Heart left ventricle (tissue), 16 donors: ENCODE measurements at places on chromosomes 4 and X. TPM values are rescaled to one million over a fixed set of nuclear protein-coding genes. Genes with fewer than 3 reads are reported as not detected.

Gene ITGB1BP2
- 80.3 TPM for total RNA-seq

Gene METTL14
- 20.9 TPM for total RNA-seq

Gene SPON2
- 8.8 TPM for total RNA-seq

Gene TLR6
- 9.8 TPM for total RNA-seq

Gene IGSF1
- 3.3 TPM for total RNA-seq

DNA sequence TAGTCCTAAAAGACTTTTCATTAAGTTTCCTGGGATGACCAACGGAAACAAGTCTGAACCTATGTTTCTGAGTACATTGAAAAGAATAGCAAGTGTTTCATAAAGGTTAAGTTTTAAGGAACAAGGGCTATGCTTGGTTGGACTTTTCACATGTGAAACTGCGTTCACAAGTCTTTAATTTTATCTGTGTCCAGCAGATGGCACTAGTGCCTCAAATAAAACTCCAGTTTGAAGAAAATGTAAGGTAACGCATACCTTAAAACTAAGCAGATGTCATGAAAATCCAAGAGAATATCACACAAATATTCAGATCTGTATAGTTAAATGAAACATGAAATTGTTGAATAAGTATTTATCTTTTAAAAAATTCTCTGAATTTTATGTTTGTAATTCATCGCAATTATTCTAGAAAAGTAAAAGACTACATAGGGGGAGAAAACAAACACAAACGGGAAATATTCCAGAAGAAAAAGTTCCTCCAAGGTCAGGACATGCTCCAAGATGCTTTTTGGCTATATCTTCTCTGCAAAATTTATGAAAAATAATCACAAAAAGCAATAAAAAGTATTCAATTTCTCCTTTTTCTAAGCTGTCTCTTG, 89.6 kb upstream of the MAD2L1 start:
- no peak for DNase-seq

GRCh38 chrX:10828640-10829039, 208.3 kb upstream of the MID1 start:
- DNase-seq, result no peak

DNA sequence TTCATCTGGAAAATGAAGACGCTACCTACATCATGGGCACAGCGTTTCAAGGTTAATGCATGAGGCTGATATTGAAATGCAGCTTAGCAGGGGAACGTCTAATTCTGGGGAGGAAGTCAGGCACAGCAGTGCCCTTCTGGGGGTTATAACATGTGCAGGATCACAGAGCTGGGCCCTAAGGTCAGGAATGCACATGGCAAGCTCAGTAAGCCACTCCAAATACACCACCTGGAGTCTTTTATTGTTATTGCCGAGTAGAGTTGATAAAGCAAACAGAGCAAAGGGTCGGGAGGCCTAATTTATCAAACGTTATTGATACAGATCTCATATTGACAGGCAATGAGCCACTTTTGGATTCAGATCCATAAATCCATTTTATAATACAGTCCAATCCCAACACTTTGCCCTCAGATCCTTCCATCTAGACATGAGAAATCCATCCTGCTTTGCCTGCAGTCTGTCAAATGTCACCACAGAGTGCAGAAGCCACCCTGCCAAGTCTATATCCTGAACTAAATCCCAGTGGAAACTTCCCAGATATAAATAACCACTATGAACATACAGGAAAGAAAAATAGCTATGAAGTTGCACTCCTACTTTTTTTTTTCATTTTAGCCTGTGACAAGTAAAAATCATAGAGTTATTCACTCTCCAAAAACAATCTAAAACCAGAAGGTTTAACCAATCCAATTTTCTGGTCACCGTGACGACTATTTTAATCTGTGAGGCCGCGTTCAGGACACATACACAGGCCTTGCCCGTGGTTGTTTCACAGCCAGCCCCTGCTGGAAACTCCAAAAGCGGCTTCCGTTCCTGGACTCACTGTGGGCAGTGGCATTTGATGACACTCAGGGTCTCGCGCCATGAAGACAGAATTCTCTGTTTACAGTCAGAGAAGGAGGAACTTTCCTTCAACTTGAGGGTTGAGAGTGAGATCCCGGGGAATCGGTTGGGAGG, 335.4 kb downstream of the DHX15 start:
- peak; percentile 36 for DNase-seq

GRCh38 chr4:141802333-141802732, 165.9 kb downstream of the IL15 start:
- DNase-seq, result no peak

- DNase-seq, result no peak
These were observed 82.4 kb downstream of the DCUN1D4 start for GRCh38 chr4:51925307-51925706.

GRCh38 chr4:6172093-6172926, 28.0 kb downstream of the JAKMIP1 start:
- DNase-seq, result no peak

DNA sequence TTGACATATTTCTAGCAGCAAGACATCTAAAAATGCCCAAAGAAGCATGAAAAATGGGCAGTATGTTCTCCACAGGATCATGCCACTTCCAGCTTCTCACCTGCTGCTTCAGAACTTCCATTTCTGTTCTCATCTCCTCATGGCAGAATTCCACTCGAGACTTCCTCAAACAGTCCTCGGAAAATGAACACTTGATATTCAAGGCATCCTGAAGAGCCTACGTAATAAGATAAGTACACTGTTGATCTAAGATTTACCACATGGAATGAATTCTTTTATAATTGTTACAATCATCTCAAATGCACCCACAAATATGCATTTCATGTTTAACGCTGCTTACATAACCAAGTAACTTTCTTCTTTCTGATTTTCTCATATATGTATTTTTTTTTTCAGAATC, 14.1 kb downstream of the TNIP3 start:
- no peak for DNase-seq

DNA sequence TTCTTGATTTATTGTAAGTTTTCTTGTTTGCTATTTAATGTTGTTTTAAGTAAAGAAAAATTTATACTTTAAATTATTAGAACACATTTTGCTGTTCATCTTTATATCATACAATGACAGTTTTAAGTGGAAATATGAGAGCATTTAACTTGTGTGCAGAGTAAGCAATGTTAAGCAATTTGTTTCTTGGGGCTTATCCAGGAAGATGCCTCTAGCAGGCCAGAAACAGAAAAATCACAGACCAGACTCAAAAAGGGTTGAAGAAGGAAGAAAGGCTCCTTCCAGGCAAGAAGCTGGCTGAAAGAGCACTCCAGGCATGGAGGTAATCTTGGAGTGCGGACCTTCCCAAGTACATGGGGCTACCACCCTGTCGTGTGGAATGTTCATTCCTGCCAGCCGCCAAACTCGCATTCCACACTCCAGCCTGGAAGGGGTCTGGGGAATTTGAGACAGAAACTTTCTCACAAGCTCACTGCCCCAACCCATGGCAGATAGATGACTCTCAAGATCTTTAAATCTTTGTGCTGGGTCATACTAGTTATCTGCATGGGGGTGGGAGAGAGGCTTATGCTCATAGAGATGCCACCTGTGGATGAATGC, 1521.3 kb upstream of the AGA start:
- no peak for DNase-seq

GRCh38 chr4:78592088-78592783, 40.7 kb downstream of the ANXA3 start:
- no peak for DNase-seq

DNA sequence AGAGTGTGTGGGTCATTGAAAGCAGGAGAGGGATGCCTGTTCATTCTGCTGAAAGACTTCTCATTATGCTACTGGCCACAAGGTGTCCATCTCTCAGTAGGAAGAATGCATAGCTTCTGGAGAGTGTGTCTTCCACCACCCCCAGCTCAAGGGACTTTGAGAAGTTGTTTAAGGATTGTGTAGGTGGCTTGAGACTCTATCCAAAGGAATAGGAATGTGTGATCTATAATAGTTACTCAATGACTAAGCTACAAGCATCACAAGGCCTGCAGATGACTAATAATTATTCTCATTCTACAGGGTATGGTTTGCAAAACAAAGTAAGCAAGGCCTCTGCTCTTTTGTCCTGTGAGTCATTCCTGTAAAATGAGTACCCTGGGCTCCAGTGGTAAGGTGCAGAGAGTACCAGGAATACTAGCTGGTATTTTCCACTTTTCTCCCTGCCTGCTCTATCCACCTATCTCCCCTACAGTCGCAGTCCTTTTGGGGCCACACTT, 279.8 kb upstream of the BOD1L1 start:
- no peak for DNase-seq

- DNase-seq, result no peak
These were observed 11.2 kb upstream of the CCNG2 start for GRCh38 chr4:77145842-77146185.

DNA sequence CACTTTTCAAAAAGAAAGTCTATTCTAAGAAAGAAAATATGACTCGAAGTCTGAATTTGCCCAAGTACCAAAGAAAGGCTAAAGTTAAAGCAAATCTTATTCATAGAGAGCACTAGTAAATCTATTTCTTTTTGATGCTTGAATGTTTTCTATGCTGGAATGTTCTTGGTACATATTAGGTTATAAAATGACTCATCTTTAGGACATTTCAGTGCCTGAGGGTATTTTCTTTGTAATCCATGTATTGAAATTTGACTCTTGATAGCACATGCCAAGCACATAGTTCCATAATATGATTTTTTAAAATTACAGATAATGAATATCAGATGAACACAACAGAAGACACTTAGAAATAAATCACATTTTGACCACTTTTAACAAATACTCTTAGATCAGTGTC, 232.8 kb downstream of the TRIML1 start:
- DNase-seq, result no peak

GRCh38 chr4:25032126-25032525, 1.4 kb upstream of the LGI2 start:
- no peak for DNase-seq

DNA sequence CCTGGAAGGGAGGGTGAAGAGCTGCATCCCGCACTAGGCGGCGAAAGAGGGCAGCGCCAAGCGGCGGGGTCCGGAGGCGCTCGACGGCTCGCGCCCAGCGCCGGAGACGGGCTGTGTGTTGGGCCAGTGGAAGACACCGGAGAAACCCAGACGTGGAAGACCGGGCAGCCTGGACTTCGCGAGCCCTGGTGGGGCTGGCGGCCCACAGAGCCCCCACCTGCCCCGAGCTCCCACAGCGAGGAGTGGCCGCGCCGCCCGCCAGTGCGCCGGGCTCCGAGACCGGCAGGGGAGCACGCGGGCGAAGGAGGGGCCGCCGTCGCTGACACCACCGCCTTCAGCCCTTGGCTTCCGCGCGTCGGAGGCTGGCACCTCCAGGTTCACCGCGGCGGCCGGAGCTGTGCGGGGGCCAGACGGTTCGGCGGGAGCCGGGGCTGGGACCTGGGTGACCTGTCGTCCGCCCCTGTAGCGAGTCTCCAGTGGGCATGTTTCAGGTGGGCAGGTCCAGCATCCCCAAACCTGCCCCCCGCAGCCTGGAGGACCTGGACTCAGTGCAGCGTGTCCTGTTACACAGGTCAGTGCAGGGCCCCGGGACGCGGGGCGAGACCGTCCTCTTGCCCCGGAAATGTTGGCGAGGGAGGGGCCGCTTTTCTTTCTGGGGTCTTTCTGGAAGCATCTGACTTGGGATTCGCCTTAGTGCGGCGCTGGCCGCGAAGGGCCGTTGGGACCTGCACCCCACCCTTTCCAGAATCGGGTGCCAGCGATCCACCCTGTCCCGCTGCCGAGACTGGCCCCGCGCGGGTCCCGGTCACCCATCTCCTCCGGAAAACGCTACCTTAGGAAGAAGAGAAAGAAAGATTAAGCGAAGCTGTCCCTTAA, 9.6 kb upstream of the INTU start:
- DNase-seq, result peak; percentile 62

- no peak for DNase-seq
These were observed 202.3 kb downstream of the BCOR start for GRCh38 chrX:39895218-39896110.

- DNase-seq, result no peak
These were observed 1.4 kb upstream of the PACRGL start for GRCh38 chr4:20698820-20699219.

DNA sequence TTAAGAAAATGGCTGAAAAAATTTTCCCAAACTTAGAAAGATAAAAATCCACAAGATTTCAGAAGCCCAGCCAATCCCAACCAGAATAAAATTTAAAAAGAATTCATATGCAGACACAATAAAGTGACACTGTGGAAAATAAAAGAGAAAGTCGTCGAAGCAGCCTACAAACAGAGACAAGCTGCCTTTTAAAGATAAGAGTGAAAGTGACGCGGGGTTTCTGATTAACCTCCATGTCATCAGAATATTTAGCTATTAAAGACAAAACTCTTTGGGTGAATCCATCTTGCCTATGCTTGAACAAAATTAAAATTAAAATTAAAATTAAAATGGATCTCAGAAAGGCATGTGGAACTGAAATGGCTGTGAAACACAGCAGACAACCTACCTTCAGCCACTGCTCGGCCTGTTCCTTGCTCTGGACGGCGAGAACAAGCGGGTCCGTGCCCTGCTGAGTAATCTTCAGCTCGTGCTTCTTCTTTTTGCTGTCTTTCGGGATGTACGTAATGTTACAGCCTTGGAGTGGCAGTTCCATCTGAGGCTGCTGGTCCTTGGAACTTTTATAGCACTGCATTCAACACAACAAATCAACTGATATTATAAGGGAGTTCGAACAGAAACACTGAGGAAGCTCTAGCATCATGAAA, 101.4 kb downstream of the AFAP1 start:
- DNase-seq, result no peak

- DNase-seq, result peak; percentile 21
These were observed 38.8 kb upstream of the BEX4 start for GRCh38 chrX:103175944-103176753.

DNA sequence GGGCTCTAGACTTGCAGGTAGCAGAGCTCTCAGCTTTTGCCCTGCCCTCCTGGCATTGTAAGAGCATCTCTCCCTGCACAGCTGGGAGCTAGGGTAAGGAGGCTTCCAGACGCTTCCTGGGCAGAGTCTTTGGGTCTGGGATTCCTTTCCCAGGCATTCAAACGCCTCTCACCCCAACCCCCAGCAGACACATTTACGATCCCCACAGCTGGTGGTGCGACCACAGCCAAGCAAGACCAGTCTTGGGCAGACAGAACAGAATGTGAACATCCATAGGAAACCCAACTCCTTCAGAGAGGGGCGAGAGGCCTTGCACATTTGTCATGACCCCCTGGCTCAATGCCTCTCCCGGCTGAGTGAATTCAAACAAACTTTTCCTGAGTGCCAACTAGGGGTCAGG, 38.1 kb upstream of the CD99L2 start:
- DNase-seq, result no peak

DNA sequence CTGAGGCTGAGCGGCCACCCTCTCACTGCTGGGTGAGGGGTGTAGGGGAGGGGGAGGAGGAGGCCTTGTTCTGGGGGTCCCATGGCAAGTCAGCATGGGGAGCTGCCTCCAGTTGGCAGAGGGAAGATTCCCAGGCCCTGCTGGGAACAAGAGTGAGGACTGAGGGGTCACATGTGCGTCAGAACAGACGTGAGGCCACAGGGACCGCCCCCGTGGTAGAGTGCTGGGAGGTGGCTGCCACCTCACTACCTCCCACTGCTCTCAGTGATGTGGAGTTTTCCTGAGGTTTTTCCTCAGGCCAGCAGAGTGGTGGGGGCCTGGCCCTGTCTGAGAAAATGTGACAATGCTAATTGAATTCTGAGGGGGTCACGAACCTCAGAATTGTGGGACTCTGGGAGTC, 568 bp downstream of the MAGEC1 start:
- no peak for DNase-seq
